ENCODE measurements at places on chromosomes 12 and 14.

GRCh38 chr14:75823334-75823733, 158.5 kb downstream of the TGFB3 start:
- no peak for DNase-seq

DNA sequence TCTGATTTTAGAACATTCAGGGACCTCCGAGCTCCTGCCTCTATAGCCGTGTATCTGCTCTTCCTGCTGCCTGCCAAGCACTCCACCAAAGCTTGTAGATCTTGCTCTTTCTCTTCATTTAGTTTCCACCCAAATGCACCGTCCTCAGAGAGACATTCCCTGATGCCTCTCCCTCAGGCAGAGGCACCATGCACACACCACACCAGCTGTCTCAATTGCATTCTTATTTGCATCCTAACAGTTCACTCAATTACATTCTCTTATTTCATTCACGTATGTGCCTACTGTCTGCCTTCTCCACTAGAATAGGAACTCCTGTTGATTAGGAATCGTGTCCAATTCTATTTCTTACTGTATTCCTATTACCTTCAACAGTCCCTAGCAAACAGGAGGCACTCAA, 845.4 kb upstream of the TMEM132C start:
- no peak for DNase-seq

GRCh38 chr14:34713681-34714319, 593 bp downstream of the CFL2 start:
- no peak for DNase-seq

DNA sequence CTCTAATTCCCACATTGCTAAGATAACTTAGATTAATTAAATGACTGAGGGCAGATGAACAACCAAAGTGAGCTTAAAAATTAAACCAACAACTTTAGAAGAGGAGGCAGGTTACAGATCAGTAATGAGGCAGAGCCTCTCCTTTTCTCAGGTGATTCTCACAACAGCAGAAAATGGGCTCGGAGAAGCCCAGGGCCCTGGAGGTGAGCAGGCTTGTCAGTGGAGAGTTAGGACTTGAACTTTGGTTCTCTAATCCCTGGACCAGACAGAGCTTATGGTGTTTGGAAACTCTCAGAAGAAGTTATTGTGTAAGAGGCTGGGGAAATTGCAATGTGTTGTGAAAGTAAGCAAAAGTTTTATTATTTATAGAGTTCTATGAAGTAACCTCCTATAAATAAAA, 2.8 kb downstream of the TRHDE start:
- DNase-seq, result no peak

DNA sequence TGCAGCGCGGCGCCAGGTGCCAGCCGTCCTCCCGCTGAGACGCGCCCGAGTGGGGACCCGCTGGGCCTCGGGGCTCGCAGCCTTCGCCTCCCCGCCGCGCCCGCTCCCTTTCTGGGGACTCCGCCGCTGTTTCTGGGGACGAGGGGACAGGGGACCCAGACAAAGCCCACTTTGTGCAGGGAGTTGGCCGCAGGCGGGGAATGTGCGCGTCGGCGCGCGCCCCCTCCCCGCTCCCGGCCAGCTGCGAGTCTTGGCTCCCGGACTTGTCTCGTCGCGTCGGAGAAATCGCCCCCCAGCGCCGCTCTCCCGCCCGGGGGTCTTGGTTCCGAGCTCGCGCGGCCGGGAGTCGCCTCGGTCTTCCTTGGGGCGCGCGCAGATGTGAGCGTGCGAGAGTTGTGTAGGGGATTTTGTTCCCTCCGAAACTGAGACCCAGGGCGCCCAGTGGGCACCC, 717 bp downstream of the VASH1 start:
- no peak for DNase-seq

DNA sequence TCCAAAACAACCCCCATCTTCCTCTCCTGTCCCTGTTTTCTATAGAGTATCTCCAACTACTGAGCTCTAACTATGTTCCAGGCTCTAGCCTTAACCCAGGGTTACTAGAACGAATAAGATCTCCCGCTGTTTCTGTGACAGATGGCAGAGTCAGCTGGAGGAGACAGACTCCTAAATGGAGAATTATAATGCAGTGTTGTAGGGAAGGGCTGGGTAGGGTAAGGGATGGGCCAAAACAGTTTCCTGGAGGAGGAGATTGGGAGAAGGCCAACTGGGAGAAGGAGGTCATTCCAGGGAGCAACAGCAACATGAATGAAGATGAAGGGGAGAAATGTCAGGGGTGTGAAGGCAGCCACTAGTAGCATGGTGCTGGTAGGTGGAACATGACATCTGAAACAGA, 73.4 kb upstream of the ANO4 start:
- no peak for DNase-seq

DNA sequence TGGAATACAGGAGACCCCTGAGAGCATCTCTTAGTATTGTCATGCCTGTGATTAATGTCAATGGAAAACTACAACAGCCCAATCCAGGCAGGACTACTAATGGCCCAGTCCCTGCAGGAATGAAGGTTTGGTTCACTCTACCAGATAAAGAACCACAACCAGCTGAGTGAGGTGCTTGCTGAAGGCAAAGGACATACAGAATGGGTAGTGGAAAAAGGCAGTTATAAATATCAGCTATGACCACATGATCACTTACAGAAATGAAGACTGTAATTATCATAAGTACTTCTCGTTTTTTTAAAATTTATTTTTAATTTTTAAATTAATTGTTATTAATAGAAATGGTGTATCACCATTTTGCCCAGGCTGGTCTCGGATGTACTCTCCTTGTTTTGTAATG, 17.2 kb upstream of the LPCAT3 start:
- DNase-seq, result no peak

GRCh38 chr12:87651670-87652425, 377.4 kb downstream of the C12orf50 start:
- DNase-seq, result no peak

All from GM12864 (cell line).